ENCODE measurements at places on chromosomes 13 and 19.

DNA sequence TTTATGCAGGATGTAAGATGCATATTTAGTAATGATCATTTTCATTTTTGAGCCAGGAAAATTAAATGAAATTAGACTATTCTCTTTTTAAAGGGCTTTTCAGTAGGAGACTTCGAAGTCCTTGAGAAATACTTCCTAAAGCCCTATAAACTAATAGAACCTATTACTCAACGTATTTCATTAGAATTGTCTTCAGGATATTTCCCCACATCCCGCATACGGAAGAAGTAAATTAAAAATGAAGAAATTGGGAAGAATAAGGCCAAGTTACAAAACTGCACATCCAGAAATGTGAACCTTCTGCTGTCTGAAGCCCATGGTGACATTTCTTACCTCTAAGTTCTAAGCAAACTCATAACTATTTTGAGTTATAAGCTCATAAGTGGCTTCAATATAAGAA lies 66.5 kb downstream of the RXFP2 start:
- no peak for DNase-seq

DNA sequence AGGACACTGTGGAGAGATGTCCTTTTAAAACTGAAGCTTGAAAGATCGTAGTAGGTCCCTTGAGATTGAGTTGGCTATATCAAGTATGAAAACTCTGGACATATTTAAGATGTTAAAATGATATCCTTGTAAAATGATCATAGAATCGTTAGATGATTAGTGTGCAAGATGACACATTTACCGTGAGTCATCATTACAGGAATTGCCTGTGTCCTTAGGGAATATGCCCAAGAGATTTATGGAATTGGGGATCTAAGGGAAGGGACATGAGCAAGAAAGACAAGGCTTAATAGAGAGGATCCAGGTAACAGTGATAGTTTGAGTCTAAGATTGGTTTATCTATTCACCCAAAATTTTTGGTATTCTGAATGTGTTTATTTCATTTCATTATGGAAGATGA lies 233.7 kb downstream of the GPC5 start:
- no peak for DNase-seq

DNA sequence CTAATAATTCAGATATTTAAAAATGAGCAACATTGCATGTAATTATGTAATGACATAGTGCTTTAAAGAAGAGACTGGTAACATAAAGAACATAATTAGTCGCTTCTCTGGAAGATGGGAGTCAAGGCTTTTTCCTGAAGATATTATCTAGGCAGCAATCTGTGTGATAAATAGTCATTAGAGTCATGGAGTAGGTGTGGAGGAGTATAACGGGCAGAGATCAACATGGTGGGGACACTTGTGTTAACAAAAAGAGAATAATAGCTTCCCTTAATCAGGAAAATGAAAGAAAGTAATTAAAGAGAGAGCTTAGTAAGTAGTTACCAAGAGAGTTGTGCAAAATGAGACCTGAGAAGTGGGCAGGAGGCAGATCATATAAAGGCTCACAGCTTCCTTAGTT lies 1417.1 kb upstream of the ATXN8OS start:
- DNase-seq: no peak

DNA sequence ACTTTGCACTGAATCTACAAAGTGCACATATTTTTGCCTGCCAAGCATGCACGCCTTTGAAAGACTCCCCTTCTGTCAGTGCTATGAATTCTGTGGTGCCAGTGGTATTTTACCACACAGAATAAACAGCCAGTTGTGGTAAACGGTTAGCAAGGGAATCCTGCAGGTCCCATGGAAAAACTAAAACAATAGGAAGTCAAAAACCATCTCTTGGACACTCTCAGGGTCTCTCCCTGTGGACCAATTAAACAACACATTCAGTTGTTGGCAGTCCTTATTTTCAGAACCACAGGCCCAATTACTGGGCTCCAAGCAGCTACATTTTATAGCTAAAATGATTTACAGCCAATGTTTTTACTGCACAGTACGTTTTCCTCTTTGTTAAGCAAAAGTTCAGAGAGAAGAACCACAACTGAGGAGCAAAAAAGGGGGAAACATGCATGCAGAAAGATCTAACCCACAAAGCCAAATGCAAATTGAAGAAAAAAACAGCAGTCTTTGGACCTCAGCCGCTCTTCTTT lies 116.9 kb downstream of the KCTD12 start:
- DNase-seq: no peak

All from activated T-cell treated with anti-CD3 and anti-CD28 coated beads for 1 hour (primary cell).